Upper lobe of right lung (tissue), 1 donor: ENCODE measurements at places on chromosomes 12 and 14.

DNA sequence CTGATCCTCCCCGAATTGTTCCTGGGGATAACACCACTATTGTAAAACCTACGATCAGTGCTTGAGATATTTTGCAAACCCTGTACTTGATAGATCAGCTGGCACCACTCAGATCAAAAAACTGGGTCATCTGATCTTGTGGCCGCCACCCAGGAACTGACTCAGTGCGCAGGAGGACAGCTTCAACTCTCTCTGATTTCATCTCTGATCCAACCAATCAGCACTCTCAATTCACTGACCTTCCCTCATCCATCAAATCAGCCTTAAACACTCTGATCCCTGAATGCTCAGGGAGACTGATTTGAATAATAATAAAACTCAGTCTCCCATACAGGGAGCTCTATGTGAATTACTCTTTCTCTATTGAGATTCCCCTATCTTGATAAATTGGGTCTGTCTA is 4.2 kb upstream of the XPOT start:
- H3K4me1 ChIP-seq = peaks cover 4% of the 10 kb centered on the region
- no peak for DNase-seq
- H3K27me3 ChIP-seq = no peaks in the 10 kb centered on the region
- no peak overlapping the region for H3K27ac ChIP-seq
- H3K4me3 ChIP-seq = no peak overlapping the region
- H3K36me3 ChIP-seq = no peaks in the 10 kb centered on the region

DNA sequence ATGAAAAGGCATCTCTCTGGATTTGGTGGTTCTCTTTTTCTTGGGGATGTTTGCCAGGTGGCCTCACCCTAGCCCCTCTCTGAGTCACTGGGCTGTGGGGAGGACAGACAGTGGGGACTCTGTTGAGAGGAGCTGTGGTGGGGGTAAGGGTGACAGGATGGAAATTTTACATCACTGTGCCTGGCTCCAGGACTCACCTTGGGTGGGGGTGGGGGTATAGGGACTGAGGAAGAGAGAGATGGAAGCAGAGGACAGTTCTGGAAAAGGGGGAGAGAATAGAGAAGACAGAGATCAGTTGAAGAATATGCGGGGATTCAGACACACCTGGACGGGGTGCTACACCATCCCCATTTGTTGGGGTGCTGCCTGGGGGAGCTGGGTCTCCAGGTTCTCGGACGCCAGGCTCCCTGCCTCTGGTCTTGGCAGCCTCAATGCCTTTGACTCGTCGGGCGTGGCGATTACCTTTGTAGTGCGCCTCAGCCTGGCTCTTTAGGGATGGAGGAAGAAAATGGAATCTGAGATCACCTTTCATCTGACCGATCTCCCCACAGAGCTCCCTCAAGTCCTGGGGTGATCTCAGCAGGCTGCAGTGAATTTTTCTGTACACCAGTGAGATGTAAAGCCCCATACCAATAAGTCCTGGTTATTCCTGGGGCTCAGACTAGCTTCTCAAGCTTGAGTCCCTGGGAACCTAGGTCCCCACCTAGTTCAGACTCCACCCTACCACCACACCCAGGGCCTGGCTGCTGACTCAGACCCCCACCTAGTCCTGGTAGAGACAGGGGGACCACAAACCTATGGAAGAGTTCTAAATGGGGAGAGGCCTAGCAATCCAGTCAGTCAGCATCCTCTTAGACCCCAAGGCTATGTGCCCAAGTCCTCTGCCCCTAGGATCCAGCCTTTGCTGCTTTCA is 9.6 kb upstream of the GPR84 start:
- H3K27me3 ChIP-seq = no peaks in the 10 kb centered on the region
- DNase-seq = no peak
- no peak overlapping the region for H3K27ac ChIP-seq
- peaks cover 29% of the 10 kb centered on the region for H3K4me1 ChIP-seq
- peaks cover 4% of the 10 kb centered on the region for H3K36me3 ChIP-seq

- no peak for DNase-seq
- no peaks in the 10 kb centered on the region for H3K36me3 ChIP-seq
- no peaks in the 10 kb centered on the region for H3K4me1 ChIP-seq
- no peaks in the 10 kb centered on the region for H3K27me3 ChIP-seq
- H3K4me3 ChIP-seq = no peak overlapping the region
Measured at GRCh38 chr14:41873686-41874317, 267.1 kb downstream of the LRFN5 start.

DNA sequence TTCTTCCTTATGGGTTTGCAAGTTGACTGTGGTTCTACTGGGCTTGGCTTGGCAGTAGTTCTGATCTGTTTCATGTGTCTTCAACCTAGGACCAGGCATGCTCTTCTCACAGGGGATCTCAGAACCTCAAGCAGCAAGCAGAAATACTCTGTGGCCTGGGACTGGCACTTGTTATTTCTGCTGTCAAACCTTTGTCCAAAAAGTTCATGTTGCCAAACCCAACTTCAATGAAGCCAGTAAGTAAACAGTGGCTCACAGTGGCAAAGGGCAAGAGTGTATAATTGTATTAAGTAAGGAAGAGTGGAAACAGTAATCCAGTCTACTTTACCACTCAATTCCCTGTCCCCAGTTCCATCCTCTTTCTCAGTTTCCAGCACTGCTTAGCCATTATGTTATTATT is 15.7 kb upstream of the HMGA2 start:
- no peaks in the 10 kb centered on the region for H3K27me3 ChIP-seq
- DNase-seq = no peak
- no peaks in the 10 kb centered on the region for H3K36me3 ChIP-seq
- H3K27ac ChIP-seq = no peak overlapping the region

GRCh38 chr14:61444215-61444768 is 122.9 kb downstream of the PRKCH start:
- H3K27ac ChIP-seq = no peak overlapping the region
- H3K36me3 ChIP-seq = no peaks in the 10 kb centered on the region
- H3K27me3 ChIP-seq = no peaks in the 10 kb centered on the region

GRCh38 chr14:30267141-30267540 is 291.8 kb upstream of the G2E3 start:
- DNase-seq = no peak
- H3K4me1 ChIP-seq = no peaks in the 10 kb centered on the region
- no peak overlapping the region for H3K27ac ChIP-seq
- H3K36me3 ChIP-seq = no peaks in the 10 kb centered on the region
- H3K4me3 ChIP-seq = no peak overlapping the region
